ENCODE measurements at places on chromosomes 4 and X.

DNA sequence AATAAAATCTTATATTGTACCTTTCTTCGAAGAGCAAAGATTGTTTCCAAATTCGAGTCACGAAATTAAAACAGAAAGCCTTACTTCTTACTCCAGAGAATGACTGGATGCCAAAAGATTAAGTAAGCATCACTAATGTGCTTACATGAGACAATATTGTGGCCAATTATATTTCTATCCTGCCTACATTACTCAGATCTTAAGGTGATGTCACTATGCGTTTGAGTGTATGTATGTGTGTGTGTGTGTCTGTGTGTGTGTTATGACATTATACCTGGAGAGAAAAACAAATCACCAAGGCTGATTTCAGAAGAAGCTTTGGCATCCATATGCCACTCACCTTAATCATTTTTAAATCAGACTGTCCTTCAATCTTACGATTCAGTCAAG lies 556.3 kb downstream of the PPARGC1A start:
- DNase-seq = no peak

DNA sequence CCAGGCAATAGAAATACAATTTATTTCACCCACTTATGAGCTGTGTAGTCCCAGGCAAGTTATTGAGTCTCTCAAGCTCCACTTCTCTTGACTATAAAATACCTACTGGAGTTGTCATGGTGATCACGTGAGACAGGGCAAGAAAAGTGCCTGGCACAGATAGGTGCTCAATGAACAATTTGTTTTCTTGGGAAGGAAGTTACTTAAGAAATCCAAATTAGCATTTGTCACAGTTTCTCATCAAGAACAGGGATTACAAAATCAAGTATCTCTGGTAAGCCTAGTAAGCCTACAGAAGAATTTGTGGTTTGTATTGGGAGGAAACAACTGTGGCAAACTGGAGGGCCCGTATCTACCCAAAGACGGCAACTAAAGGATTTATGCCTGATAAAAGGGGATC lies 37.5 kb upstream of the RASGEF1B start:
- no peak for DNase-seq

- DNase-seq = no peak
Measured at GRCh38 chr4:89411539-89412309, 104.1 kb upstream of the GPRIN3 start.

DNA sequence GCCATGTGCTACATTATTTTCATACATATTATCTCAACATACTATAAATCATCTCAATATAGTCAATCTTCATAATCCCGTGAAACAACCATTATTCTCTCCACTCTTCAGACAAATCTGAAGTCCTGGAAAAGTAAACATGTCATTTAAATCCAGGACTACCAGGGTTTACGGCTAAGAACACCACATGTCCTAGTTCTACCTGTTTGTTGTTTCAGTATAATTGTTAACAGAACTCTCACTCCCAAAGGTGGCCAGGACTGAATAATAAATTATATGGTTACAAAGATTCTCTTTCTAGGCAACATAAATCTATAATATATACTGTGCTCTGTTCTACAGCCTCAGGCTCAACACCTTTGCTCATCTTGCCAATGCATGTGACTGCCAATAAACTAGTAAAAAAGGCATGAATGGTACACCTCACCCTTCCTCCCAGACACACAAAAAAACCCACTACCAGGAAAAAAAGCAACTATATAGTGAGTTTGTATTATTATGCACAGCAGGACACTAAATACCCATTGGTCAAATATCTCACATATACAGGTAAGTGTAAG lies 20.1 kb downstream of the EIF4E start:
- DNase-seq = no peak

DNA sequence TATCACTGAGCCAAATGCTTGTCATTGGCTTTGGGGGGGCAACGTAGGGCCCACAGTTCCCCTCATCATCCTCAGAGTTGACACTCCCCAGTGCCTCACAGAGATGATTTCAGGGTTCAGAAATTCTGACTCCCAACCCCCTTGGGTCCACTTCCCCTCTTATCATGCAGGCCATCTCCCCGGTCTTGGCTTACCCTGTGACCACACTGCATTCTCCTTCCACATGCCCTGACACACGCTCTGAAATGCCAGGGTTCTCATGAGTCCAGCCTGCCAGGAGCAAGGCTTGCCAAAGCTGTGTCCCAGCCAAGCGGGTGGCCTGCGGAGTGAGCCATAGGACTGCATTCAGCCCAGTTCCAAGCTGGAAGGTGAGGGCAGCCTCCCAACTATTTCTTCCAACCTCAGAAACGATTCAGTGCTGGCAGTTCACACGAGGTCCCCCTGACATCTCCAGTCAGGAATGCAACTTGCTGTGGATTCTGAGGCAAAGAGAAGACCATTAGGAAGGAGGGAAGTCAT lies 101.2 kb downstream of the SMIM20 start:
- DNase-seq = no peak

GRCh38 chrX:13419276-13419675 lies 99.4 kb upstream of the ATXN3L start:
- DNase-seq = peak; percentile 1

GRCh38 chr4:1396806-1397455 lies 9.3 kb downstream of the NKX1-1 start:
- DNase-seq = no peak

DNA sequence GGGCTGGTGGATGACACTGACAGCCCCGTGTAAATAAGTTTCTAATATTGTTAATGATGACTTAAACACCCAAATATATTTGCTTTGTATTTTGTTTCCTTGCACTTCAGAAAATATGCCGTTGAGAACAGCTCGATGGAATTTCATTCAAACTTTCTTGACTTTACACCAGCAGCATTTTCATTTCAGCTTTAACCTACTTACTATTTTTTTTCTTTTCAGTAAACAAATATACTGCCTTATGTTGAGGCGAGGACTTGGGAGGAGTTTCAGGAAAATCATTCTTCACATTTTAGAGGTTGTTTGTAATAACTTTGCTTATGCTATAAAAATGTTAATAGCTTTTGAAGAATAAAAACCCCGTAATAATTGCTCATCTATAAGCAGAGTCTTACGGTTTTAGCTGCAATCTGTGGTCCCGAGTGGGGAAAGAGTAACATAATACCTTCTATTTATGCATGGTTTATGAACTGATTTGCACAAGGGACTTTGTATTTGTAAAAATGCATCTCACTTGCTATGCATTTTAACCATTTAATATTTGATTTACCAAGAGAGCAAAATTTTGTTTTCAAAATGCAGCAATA lies 14.1 kb upstream of the TENM3 start:
- no peak for DNase-seq
